Omental fat pad (tissue), 4 donors: ENCODE measurements at places on chromosomes 7 and 10. TPM values are rescaled to one million over a fixed set of nuclear protein-coding genes. Genes with fewer than 3 reads are reported as not detected.

SLC26A5 gene
- 0.19 TPM for total RNA-seq

GRCh38 chr10:29736366-29737073, 101.7 kb upstream of the SVIL start:
- no peak for DNase-seq

- DNase-seq: no peak
Measured at GRCh38 chr10:24902400-24902728, 50.0 kb downstream of the PRTFDC1 start.

DNA sequence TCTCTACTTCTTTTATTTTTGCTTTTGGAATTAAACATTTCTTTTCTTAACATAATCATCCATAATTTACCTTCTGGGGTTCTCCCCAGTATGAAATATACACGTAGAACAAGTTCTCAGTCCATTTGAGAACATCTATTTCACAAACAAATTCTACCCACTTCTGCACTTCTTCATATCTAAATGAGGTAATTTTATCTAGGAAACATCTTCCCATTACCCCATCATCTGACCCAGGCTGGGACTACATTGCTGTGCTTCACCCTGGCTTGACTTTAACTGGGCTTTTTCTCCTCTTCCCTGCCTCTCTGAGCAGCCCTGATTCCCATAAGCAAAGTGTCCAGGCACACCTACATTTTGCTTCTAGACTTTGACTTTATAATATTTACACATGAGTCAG, 43.3 kb upstream of the AMPH start:
- DNase-seq: no peak

- DNase-seq: no peak
Measured at GRCh38 chr10:121440461-121440860, 157.8 kb downstream of the FGFR2 start.
